ENCODE measurements at places on chromosomes 4 and X.

DNA sequence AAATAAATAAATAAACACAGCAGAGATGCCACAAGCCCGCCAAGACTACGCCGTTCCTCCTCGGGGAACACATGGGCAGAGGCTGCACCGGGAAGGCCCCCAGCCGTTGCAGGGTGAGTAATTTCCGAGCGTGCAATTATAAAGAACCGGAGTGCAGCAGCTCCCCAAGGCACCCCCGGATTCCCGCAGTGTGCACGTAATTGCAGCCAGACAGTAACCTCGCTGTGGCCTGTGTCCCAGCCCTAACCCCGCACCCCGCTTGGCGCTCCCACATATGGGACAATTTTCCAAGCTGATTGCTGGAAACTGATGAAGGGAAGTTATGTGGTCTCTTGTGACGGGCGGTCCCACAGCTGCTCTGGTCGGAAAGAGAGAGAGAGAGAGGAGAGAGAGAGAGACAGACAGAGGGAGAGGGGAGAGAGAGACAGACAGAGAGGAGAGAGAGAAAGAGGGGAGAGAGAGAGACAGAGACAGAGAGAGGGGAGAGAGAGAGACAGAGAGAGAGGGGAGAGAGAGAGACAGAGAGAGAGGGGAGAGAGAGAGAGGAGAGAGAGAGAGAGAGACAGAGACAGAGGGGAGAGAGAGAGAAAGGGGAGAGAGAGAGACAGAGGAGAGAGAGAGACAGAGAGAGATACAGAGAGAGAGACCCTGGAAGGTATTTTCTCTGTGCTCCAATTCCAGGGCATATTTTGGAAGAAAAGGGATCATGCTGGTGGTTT lies 275.4 kb downstream of the SHOX start:
- no peak for DNase-seq

DNA sequence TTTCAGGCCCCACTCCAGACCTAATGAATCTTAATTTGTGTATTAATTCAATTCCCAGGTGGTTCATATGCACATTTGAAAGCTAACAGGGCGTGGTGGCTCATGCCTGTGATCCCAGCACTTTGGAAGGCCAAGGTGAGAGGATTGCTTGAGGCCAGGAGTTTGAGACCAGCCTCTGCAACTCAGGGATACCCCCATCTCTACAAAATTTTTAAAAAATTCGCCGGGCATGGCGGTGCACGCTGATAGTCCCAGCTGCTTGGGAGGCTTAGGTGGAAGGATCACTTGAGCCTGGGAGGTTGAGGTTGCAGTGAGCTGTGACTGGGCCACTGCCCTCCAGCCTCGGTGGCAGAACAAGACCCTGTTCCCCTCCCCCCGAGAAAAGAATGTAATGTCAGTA lies 31.2 kb downstream of the ADD1 start:
- no peak for DNase-seq

DNA sequence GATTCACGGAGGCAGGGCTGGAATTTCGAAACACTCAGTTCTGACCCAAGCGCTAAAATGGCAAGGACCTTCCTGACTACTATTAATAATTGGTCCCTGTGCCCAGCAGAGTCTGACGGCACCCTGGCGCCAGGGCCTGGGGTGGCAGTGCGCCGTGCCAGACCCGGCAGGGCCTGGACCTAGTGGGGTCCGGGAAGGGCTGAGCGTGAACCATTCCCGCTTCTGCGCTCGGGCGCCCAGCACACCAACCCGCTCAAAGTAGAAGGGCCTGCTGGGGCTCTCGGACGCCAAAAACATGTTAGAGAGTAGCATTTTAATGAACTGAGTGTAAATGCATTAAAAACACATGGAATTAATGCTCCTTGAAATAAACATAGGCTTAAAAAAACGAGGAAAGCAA lies 346.7 kb upstream of the SFRP2 start:
- no peak for DNase-seq

- no peak for DNase-seq
These were observed 5.5 kb downstream of the CD38 start for GRCh38 chr4:15783676-15784075.

DNA sequence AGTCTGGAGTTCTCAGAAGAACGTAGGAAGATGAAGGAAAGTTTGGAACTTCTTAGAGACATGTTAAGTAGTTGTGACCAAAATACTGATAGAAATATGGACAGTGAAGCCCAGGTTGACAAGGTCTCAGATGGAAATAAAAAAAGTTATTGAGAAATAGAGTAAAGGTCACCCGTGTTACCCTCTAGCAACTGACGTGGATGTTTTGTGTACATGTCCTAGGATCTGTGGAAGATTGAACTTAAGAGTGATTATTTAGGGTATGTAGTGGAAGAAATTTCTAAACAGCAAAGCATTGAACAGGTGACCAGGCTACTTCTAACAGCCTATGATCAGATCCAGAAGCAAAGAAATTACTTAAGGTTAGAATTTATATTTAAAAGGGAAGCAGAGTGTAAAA lies 1020.4 kb downstream of the FSTL5 start:
- no peak for DNase-seq

- DNase-seq = no peak
These were observed 22.2 kb downstream of the QDPR start for GRCh38 chr4:17489721-17490120.

DNA sequence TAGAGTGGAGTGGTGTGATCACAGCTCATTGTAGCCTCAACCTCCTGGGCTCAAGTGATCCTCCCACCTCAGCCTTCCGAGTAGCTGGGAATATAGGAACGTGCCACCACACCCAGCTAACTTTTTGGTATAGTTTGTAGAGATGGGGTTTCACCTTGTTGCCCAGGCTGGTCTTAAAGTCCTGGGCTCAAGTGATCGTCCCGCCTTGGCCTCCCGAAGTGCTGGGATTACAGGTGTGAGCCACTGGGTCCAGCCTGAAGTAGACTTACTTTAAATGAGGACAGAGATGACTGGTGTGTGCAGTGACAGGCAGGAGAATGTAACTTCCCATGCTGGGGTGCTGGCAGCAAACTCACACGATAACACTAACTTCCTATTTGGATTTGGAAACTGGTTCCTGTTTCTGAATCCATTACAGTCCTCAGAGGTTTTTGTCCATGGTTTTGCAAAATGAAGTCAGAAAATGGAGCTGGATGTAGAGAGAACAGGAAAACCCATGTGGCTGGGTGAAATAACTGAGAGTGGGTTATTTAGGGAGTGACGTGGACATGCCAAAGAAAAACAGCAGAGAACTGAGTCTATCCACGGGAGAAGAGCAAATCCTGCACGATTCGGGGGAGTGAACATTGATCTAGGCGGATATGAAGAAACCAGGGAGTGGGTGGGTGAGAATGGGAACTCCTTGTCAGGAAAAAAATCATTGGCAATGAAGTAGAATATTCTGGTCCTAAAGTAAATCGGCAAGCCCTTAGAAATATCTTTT lies 95.6 kb downstream of the GATB start:
- DNase-seq = no peak

- DNase-seq = peak; percentile 16
These were observed 141.7 kb downstream of the HHIP start for GRCh38 chr4:144787365-144788258.

DNA sequence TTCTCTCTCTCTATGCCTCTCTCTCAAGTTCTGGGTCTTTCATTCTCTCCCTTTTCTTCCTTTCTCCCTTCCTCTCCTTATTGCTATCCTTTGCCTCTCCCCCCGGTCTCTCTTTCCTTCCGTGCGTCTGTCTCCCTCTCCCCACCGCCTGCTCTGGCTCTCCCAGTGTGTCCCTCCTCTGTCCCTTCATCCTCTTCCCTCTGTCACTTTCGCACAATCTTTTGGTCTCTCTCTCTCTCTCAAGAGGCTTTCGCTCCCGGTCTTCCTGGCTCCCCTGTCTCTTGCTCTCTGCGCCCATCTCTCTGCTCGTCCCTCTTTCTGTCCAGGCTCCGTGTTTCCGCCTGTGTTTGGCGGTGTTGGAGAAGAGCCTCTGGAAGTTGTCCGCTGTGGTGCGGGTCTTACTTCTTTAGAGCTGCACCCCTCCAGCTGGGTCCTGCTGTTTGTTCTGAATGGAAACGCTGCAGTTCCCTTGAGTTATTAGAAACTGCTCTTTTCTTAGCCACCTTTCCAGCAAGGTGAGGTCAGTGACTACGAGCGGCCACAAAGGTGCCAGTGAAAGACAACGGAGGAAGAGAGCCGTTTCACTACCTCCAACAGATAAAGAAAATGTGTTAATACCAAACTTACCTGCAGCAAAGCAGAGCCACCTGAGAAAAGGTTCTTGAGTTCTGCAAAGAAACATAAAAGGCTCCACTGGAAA lies 1.1 kb downstream of the BMPR1B start:
- no peak for DNase-seq

DNA sequence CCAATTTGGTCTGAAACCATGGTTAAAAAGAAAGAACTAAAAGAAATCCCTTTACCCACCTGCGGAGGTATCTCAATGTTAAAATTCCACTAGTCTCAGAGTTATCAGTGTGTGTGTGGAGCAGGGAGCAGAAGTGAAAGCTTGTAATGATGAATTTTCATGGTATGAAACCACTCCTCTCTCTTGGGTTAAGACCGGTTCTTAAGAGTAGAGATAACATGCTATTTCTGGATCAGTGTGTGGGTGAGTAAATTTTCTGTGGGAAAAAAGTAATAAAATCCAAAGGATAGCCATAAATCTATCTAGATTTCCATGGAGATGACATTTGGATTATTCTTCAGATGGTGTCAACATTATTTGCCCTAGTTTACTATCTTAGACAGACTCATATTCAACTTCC lies 3.2 kb downstream of the FGF13 start:
- DNase-seq = peak; percentile 5

- no peak for DNase-seq
These were observed 2.9 kb downstream of the S100P start for GRCh38 chr4:6696611-6697010.

- peak; percentile 8 for DNase-seq
These were observed at the start of gene NAP1L2 for GRCh38 chrX:73214426-73215094. Gene NAP1L2 (minus strand): TSS chrX:73214851. CDS start chrX:73214492, 359 bp downstream.
